ENCODE measurements at places on chromosomes 12 and 14.

DNA sequence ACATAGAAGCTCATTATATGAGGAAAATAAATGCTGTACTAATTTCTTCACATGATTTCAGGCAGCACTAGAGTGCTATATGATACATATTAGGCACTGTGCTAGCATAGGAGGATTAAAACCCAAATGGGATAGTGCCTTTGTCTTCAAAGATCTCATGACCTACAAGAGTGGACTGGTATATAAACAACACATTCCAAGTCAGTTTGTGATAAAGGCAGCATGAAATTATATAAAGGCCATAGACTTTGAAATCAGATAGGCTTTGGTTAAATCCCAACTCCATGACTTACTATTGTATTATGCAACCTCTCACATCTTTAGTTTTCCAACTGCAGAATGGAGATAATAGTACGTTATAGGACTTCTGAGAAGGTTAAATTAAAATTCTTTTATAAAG, 179.7 kb downstream of the RAD51B start:
- peak; percentile 46 for DNase-seq

DNA sequence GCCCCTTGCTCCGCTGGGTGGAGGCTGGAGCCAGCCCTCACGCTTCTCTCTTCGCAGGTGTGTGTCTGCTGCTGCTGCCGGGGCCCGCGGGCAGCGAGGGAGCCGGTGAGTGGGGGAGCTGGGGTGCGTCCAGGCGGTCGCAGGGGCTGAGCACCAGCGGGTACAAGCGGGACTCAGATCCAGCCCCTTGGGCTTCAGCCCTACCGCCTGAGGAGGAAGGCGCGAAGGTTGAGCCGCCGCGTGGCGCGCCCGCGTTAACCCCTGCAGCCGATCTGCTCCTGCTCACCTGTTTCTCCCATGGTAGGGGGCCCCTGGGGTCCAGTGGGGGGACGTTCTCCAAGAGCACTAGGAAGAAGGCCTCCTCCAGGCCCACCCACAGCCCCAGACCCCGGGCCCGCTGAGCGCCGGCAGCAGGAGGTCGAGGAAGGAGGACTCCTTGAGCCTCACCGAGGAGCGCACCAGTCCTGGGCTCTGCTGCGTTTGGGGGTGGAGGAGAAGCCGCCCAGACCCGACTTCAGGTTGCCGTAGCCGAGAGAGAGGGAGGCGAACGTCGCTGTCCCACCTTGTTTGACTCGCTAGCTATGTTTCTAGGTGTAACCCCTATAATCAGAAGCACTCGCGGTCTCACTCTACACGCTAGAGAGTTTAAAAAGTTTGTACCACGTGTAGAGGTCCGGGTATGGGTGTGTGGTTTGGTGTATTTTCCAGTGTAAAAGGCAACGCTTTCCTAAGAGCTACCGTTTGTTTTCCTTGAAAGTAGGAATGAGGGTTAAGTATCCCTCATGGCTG, 834 bp downstream of the COCH start:
- DNase-seq: no peak

DNA sequence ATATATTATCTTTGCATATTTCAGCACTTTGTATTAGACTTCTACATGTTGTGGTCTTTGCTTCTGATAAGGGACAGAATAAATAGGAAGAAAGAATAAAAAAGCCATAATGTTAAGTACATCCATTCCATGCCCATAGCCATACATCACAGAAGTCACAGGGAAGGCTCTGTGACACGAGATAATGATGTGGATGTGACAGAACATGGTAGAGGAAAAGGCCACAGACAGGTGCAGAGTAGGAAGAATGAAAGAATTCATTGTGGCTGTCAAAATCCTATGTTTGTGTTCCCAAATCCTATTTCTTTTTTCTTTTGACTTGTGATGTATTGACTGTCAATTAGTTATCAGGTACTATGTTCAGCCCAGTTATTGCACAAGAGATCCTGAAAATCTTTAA, 38.4 kb downstream of the BICD1 start:
- DNase-seq: no peak

- DNase-seq: no peak
These were observed 84.7 kb upstream of the LGR5 start for GRCh38 chr12:71354871-71355270.

DNA sequence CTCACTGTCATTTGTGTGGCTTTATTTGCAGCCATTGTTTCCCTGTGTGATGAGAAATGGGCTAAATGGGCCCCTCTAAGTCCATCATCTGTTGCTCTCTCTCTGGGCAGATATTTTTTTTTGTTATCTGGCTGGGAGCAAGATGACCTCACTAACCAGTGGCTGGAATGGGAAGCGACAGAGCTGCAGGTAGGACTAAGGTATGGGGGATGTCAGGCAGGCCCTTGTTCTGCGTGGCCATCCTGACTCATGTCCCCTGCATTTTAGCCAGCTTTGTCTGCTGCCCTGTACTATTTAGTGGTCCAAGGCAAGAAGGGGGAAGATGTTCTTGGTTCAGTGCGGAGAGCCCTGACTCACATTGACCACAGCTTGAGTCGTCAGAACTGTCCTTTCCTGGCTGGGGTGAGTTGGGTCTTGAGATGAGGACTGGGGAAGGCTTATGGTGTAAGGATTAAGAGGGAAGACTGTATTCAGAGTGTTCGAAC, 1.3 kb downstream of the MARS1 start:
- DNase-seq: peak; percentile 20

GRCh38 chr14:103284574-103285467, 49.2 kb upstream of the EIF5 start:
- peak; percentile 75 for DNase-seq

DNA sequence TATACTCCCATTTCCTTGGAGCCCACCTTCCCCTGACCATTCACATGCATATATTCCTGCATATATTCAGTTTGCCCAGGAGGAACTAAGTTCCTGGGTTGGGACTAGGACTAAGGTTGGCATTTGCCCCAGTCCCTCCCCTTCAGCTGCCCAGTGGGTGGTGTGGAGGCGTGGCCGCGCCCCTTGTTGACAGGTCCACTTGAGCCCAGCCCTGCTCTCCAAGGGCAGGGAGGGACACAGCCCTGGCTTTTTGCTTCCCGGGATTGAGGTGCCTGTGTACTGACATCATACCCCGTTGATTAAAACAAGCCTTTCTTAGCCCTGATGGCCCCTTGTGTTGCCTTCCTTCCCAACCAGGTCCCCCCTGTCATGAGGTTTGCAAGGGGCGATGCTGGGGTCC, 7.3 kb downstream of the ERBB3 start:
- DNase-seq: no peak

DNA sequence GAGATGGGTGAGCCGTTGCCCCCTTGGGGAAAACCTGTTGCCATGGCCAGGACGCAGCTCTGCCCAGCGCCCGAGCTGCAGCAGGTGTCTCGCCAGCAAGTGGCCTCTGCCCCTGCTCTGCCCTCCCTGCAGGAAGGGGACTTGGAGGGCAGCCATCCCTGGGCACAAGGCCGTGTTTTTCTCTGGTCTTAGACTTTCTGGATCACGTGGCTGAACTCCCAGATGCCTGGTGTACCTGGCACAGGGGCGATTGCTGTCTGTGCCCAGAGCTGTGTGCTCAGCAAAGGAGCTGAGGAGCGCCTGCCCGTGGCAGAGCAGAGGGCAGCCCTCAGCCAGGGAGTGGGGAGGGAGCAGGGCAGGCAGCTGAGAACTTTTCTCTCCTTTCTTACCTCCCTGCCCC, 38.0 kb downstream of the TMEM63C start:
- no peak for DNase-seq

Measured in renal cortical epithelial cell (primary cell).